K562 (cell line): ENCODE measurements at places on chromosomes 1 and 21.

GRCh38 chr1:60133848-60134247 lies 60.3 kb upstream of the C1orf87 start:
- no peak for DNase-seq

DNA sequence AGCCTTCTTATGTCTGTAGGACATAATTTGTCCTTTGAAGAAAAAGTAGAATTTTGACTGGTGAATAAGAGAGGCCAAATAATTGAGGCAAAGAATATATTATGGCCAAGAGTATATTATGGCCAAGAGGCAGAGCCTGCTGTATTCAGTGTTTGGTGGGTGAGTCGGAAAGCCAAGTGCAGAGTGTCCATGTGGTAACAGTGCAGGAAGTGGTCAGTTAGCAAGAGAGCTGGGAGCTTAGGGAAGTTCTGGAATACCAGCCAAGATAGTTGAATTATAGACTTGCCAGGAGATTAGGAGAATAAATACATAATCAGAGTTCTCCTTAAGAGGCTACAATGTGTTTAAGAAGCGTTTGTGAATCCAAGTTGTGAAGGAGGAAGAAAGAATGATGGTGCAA lies 131.5 kb upstream of the LMO4 start:
- no peak for DNase-seq

DNA sequence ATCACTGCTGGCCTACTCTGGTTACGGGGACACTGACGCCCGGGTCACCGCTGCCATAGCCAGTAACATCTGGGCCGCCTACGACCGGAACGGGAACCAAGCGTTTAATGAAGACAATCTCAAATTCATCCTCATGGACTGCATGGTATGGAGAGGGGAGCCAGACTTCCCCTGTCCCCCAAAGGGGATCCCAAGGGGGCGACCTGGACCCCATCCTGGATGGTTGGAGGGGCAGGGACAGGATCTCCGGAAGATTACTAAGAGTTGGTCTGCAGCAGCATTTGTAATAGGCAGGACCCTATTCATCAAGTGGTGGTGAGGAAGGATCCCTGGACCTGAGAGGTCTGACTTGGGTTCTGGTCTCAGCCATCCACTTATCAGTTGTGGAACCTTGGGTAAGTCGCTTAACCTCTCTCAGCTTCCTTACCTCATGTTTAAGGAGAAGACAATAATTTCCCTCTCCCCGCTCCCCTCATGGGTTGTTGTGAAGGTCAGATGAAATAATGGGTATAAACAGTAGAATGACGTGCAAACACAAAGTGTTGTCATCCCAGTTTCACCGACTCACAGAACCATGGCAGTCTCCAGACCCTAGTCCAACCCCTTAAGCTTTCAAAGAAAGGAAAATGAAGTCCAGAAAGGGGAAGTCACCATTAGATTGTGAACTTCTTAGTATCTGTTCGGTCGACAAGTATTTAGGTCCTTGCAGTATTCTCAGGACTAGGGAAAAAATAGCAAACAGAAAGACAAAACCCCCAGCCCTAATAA lies 883 bp downstream of the LAMTOR2 start:
- peak; percentile 14 for DNase-seq

DNA sequence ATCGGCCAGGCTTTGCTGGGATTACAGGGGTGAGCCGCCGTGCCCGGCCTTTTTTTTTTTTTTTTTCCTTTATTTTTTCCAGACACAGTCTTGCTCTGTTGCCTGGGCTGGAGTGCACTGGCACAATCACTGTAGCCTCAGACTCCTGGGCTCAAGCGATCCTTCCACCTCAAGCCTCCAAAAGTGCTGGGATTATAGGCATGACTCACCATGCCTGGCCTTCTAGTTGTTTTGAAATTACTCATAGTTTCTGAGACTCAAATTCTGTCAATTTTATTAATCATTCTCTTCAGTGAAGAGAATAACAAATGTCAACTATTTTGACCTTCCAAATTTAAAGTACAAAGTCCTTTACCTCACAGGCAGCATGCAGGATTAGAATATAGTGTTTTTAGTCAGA lies 374.5 kb downstream of the PLA2G4A start:
- no peak for DNase-seq

- peak; percentile 21 for DNase-seq
Observed at GRCh38 chr21:39660191-39660980, 47.6 kb downstream of the B3GALT5 start.

DNA sequence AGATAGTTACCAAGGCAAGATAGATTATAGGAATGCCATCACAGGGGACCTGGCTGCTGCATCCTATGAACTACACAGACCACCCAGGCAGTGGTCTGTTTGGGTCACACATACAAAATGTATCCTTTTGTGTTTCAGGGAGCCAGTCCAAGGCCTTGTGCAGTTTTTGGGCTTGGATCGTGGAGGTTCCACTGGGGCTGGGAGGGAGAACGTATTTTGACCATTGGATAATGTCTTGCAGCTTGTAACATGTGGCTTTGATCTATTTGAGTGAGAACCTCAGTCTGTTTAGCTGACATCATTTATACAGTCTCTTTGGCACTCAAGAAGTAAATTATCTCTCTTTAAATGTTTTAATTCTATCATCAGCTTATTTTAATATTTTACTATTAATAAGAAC lies 147.3 kb downstream of the DUSP10 start:
- no peak for DNase-seq

- DNase-seq: no peak
Observed at GRCh38 chr1:38051079-38051543, 4.5 kb upstream of the POU3F1 start.

- peak; percentile 12 for DNase-seq
Observed at GRCh38 chr1:62508187-62508758, 71.4 kb downstream of the USP1 start.

- no peak for DNase-seq
Observed at GRCh38 chr1:231695439-231696255, 69.1 kb downstream of the DISC1 start.

DNA sequence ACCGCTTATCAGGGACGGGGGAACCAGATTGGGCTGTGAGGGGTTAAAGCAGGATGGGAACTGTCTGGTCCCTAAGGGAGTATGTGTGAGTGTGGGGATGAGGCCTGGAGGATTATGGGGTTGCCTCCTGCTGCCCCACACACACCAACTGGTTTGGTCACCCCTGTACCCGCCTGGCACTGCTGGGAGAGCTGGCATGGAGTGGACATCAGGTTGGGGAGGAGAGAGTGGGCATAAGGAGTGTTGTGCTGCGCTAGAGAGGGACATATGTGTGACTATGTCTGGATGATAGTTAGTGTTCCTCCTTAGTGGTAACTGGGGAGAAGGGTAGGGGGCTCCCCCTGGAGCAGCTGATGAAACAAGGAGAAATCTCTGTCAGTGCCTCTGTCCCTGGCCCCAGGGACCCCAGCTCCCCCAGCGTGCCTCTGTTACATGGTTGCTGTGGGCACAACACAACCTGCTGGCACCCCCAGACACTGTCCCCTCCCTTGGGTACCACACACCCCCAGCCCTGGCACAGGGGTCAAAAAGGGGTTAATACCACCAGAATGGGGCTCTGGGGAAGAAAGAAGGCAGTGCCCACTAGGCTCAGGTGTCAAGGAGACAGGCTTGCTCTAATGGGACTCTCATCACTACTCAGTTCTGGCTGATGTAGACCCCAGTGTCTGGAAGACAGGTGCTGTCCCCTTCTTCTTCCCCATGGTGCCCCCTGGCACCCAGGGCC lies 1.9 kb downstream of the ZBTB7B start:
- DNase-seq: no peak

DNA sequence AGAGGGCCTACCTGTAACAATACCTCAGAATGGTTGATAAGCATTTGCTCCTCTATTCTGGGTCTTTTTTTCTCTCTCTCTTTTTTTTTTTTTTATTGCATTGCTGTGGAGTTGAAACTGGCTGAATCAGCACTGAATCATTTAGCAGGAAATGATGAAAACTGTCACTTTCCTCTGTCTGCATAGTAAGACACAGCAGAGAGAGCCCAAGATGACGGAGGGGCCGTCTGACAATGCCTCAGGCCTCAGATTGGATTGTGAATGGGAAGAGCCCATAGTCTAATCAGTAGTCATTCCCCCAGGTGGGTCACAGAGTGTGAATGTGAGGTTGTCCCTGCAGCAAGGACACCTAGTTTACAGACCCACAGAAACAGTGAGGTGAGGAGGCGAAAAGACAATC lies 193.2 kb upstream of the PLXNA2 start:
- no peak for DNase-seq

- DNase-seq: peak; percentile 66
Observed at GRCh38 chr1:54310439-54311328, 95.5 kb downstream of the SSBP3 start.

DNA sequence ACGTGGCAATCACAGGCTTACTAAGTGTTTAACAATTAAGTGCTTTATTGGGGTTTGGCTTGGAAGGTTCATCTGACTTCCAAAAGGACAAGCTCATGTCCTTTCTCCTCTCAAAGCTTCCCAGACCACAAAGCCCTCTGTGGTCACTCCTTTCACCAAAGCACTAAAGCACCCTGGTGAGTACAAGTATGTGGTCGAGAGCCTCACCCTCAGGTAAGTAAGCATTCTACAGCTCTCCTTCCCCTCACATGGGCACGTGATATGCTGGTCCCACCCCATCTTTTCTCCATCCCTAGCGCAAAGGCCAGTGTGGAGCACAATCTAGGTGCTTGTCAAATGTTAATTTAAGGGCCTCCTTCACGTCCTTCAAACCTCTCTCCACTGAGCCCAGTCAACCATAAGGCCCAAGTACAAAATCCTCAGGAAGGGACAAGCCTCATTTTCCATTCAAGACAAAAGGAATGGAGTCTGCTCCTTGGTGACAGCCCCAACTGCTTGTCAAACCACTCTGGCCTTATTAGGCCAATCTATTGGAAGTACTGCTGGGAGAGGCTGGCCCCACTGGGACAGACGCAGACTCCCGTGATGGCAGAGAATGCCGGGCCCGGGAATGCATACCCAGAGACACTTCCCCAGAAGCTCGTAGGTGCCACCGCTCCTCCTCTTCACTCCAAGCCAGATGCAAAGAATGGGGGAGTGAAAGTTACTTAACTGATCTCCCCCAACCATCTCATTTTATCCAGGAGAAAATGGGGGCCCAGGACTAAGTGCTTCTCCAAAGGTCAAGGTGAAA lies 7.8 kb downstream of the STMN1 start:
- DNase-seq: no peak

GRCh38 chr1:56446531-56447098 lies 132.7 kb downstream of the PLPP3 start:
- DNase-seq: no peak

- DNase-seq: no peak
Observed at GRCh38 chr1:116868385-116868784, 41.3 kb upstream of the PTGFRN start.
